ENCODE measurements at places on chromosomes 2 and 18. TPM values are rescaled to one million over a fixed set of nuclear protein-coding genes. Genes with fewer than 3 reads are reported as not detected.

DNA sequence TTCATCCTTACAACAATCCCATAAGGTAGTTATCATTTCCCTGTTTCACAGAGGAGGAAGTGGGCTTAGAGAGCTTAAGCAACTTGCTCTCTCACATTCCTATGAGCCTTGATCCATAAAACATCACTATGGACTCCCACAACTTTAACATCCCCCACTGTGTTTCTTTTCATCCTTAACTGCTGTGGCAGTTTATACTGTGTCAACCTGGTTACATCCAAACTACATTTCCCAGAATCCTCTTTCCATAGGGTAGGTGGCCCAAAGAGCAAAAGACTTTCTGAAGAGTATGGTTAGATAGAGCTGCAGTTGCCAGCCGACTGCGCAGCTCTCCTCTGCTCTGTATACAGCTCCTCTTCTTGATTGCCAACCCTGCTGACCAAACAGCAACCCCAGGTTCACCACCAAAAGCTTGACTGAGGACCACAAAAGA lies 22.5 kb downstream of the MAP3K2 start:
- no peaks in the 10 kb centered on the region for H3K36me3 ChIP-seq
- no peak overlapping the region for H3K4me3 ChIP-seq
- H3K27ac ChIP-seq = no peak overlapping the region

DNA sequence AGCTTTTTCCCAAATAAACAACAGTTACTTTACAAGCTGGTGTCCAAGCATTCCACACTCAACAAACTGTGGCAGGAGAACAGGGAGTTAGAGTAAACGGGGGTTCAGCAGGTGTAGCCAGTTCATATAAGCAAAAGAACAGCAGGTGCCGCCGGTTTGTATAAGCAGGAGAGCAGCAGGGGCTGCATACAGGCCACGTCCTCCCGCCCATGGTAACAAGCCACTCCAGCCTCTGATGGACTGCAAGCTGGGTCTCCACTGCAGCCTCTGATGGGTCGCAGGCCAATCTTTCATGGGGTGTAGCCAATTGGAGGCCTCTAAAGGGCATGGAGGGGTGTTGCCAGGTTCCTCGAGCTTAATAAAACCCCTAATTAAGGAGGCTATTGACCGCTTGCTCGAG lies 189.3 kb downstream of the ANKRD30B start:
- no peak overlapping the region for H3K27ac ChIP-seq
- H3K4me1 ChIP-seq = no peaks in the 10 kb centered on the region
- no peak for DNase-seq
- H3K27me3 ChIP-seq = peaks cover 9% of the 10 kb centered on the region

- no peaks in the 10 kb centered on the region for H3K27me3 ChIP-seq
- DNase-seq = no peak
- no peak overlapping the region for H3K4me3 ChIP-seq
- no peak overlapping the region for H3K27ac ChIP-seq
- H3K4me1 ChIP-seq = no peaks in the 10 kb centered on the region
These were observed 49.7 kb downstream of the PXDN start for GRCh38 chr2:1694371-1695271.

GRCh38 chr2:216210701-216211540 lies 101.8 kb downstream of the XRCC5 start:
- no peak overlapping the region for H3K27ac ChIP-seq
- peaks cover 27% of the 10 kb centered on the region for H3K36me3 ChIP-seq
- DNase-seq = no peak
- H3K4me1 ChIP-seq = no peaks in the 10 kb centered on the region
- H3K4me3 ChIP-seq = no peak overlapping the region
- no peaks in the 10 kb centered on the region for H3K27me3 ChIP-seq

DNA sequence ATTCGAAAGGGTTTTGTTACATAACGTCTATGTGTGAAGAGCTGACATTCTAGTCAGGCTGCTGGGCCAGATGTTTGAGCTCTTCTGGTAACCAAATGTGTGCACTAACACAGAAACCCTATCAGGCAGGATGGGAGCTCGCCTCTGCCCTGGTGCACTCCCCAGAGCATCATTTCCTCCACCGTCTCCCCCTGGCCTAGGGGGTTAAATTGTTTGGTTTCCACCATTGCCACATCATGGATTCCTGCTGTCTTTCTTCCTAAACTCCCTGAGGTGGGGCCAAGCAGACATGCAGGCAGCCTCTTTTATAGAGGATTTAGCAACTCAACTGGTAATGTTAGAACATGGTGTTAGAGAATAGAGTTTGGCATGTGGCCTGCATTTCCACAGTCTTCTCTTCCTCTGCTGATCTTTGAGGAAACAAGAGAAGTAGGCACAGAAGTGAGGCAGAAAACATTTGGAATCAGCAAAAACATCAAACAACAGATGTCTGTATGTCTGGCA lies 87.3 kb downstream of the ANTXR1 start:
- peaks cover 20% of the 10 kb centered on the region for H3K36me3 ChIP-seq
- DNase-seq = no peak
- no peaks in the 10 kb centered on the region for H3K27me3 ChIP-seq
- no peak overlapping the region for H3K4me3 ChIP-seq
- no peak overlapping the region for H3K27ac ChIP-seq

- no peaks in the 10 kb centered on the region for H3K36me3 ChIP-seq
- H3K4me1 ChIP-seq = no peaks in the 10 kb centered on the region
- no peaks in the 10 kb centered on the region for H3K27me3 ChIP-seq
- DNase-seq = no peak
- H3K27ac ChIP-seq = no peak overlapping the region
These were observed 86.3 kb downstream of the SEMA4F start for GRCh38 chr2:74740395-74740740.

DNA sequence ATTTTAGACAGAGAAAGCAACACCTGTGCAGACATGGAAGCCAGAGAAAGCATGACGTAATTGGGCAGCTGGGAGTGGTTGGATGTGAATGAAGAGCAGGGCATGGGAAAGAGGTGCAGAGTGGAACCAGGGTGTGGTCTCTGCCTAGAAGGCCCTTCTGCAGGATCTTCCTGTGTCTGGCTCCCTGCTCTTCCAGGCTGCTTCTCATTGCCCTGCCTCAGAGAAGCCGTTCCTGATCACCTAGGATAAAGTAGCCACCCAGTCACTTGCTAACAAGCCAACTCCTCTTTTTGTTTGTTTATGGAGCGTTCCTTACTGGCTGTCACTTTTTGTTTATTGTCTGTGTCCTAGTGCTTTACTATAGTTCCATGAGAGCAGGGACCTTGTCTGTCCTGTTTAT lies 28.5 kb downstream of the GALNT1 start:
- no peak overlapping the region for H3K4me3 ChIP-seq
- no peaks in the 10 kb centered on the region for H3K36me3 ChIP-seq
- no peak for DNase-seq
- H3K27ac ChIP-seq = no peak overlapping the region
- H3K4me1 ChIP-seq = peaks cover 19% of the 10 kb centered on the region

GRCh38 chr2:69241093-69241492 lies 145.9 kb downstream of the GFPT1 start:
- no peak for DNase-seq
- H3K27ac ChIP-seq = peak overlapping the region; percentile 39
- H3K4me3 ChIP-seq = no peak overlapping the region
- H3K27me3 ChIP-seq = no peaks in the 10 kb centered on the region
- H3K4me1 ChIP-seq = peaks cover 32% of the 10 kb centered on the region
- no peaks in the 10 kb centered on the region for H3K36me3 ChIP-seq

DNA sequence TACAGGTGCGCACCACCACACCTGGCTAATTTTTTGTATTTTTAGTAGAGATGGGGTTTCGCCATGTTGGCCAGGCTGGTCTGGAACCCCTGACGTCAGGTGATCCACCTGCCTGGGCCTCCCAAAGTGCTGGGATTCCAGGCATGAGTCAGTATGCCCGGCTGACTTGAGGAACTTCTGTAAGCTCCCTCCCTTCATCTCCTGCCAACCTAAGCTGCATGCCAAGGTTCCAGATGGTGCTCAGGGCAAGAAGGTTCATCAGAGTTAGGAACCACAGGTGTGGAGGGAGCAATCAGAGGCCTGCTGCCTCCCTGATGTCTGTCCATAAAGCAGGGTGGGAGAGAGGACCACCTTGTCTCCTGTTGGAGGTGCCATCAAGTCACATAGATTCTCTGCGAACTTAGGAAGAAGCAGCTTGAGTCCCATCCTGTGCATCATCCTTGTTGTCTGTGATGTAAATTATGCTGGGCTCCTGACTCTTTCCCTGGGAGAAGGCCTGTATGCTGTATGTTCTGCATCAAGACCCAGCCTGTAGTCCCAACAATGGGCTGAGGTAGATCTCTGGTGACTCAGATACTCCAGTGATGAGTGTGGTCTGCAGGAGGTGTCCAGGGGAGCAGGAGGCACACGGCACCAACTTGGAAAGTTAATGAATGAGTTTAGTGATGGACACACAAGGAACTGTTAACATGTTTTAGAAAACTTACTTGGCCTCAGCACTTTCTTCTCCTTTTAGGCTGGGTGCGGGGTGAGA lies 53.1 kb downstream of the TMEM17 start:
- no peaks in the 10 kb centered on the region for H3K4me1 ChIP-seq
- H3K27me3 ChIP-seq = no peaks in the 10 kb centered on the region
- no peak overlapping the region for H3K4me3 ChIP-seq
- no peak for DNase-seq

GRCh38 chr18:21868770-21869169 lies 128.2 kb downstream of the MIB1 start:
- H3K27ac ChIP-seq = no peak overlapping the region
- H3K4me3 ChIP-seq = no peak overlapping the region
- no peaks in the 10 kb centered on the region for H3K4me1 ChIP-seq
- no peaks in the 10 kb centered on the region for H3K27me3 ChIP-seq

- H3K27me3 ChIP-seq = no peaks in the 10 kb centered on the region
- H3K27ac ChIP-seq = no peak overlapping the region
- H3K4me3 ChIP-seq = no peak overlapping the region
- peaks cover 88% of the 10 kb centered on the region for H3K36me3 ChIP-seq
- no peak for DNase-seq
- peaks cover 17% of the 10 kb centered on the region for H3K4me1 ChIP-seq
These were observed 11.7 kb upstream of the SCRN3 start for GRCh38 chr2:174383796-174384195.

GRCh38 chr2:128638341-128639119 lies 319.9 kb upstream of the HS6ST1 start:
- H3K27me3 ChIP-seq = no peaks in the 10 kb centered on the region
- H3K4me1 ChIP-seq = no peaks in the 10 kb centered on the region
- no peaks in the 10 kb centered on the region for H3K36me3 ChIP-seq

- H3K27me3 ChIP-seq = no peaks in the 10 kb centered on the region
- no peak overlapping the region for H3K4me3 ChIP-seq
- no peaks in the 10 kb centered on the region for H3K36me3 ChIP-seq
- no peaks in the 10 kb centered on the region for H3K4me1 ChIP-seq
- no peak overlapping the region for H3K27ac ChIP-seq
These were observed 4.0 kb downstream of the CAPN13 start for GRCh38 chr2:30803281-30803680.

DNA sequence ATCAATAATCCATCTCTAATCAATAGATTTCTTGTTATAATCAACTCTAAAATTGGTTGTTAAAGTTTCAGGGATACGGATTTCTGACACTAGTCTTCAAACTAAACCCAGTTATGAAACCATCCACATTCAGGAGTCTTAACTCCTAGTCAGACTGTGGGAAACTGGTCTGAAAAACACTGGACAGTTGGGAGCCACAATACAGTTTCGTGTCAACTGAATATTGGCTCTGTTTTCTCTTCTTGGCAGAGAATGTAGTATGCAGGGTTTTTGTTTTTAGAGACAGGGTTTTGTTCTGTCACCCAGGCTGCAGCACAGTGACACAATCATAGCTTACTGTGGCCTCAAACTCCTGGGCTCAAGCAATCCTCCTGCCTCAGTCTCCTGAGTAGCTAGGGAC lies 123.1 kb downstream of the RTTN start:
- peaks cover 26% of the 10 kb centered on the region for H3K36me3 ChIP-seq
- no peak overlapping the region for H3K27ac ChIP-seq
- no peak for DNase-seq
- no peaks in the 10 kb centered on the region for H3K27me3 ChIP-seq

- no peak for DNase-seq
- no peaks in the 10 kb centered on the region for H3K4me1 ChIP-seq
- H3K4me3 ChIP-seq = no peak overlapping the region
These were observed 263.5 kb upstream of the PXDN start for GRCh38 chr2:2007551-2008501.

DNA sequence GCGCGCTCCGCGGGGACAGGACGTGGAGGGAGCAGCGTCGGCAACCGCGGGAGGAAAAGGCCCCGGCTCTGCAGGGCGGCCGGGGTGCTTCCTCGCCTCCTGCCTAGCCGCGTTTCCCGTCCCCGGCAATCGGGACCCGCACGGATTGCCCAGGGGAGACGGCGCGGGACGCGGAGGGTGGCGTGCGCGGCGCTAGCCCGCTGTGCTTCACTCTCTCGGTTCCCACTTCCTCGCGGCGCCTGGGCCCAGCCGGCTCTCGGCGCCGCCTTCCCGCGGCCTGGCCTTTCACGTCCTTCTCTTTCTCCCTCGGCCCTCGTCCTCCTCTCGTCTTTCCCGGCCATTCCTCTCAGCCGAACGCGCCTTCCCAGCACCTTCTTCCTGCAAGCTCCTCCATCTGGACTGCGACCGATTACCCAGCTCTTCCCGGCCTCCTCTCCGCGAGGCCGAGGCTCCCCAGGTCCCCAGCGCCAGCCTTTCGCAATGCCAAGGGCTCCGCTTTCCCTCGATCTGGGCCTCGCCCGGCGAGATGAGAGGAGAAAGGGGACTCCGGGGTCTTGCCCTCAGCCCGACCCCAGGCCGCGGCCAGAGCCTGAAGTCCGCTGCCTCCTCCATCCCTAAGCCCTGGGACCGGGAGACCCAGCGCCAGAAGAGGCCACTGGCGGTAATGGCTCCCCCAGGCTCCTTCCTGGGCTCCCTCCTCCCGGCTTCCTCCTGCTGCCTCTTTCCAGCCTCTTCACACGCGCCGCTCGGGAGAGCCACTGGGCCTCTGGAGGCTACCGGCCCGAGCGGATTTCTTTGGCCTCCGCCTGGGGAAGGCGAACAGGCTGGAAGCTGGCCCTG lies 34.3 kb upstream of the ATP6V1B1 start:
- no peak for DNase-seq
- peak overlapping the region; percentile 60 for H3K4me3 ChIP-seq
- H3K4me1 ChIP-seq = peaks cover 22% of the 10 kb centered on the region
- no peak overlapping the region for H3K27ac ChIP-seq

DNA sequence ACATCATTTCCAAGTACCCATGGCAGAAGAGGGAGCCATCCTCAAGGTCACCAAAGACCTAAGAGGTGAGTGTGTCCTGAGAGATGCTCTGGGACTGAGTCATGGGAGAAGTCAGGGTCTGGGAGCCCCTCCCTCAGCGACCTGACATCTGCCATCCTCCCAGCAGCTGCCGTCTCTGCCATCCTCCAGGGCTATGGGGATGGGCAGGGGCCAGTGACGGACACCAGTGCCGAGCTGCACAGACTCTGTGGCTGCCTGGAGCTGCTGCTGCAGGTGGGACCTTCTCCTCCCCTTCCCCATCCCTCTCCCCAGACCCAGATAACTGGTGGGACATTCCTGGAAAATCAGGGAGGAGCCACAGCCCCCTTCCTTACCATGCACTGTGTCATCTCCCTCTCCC lies 1.5 kb downstream of the RUFY4 start:
- no peak overlapping the region for H3K27ac ChIP-seq
- DNase-seq = no peak
- no peaks in the 10 kb centered on the region for H3K36me3 ChIP-seq
- peaks cover 7% of the 10 kb centered on the region for H3K4me1 ChIP-seq
- H3K27me3 ChIP-seq = no peaks in the 10 kb centered on the region
- H3K4me3 ChIP-seq = no peak overlapping the region

The IL1R2 gene
- total RNA-seq = not detected

The TUBA4B gene
- total RNA-seq = not detected

The PKDCC gene
- 66.0 TPM for total RNA-seq

The MGAT4A gene
- total RNA-seq = 45.0 TPM

The COL4A4 gene
- total RNA-seq = 9.7 TPM

The LYPD6B gene
- total RNA-seq = not detected

The KCNJ13 gene
- total RNA-seq = not detected

The TMEM178A gene
- 1.7 TPM for total RNA-seq
